BE2C (cell line): ENCODE measurements at places on chromosomes 4 and X.

GRCh38 chr4:186297013-186297645, 31.1 kb downstream of the F11 start:
- DNase-seq = no peak

DNA sequence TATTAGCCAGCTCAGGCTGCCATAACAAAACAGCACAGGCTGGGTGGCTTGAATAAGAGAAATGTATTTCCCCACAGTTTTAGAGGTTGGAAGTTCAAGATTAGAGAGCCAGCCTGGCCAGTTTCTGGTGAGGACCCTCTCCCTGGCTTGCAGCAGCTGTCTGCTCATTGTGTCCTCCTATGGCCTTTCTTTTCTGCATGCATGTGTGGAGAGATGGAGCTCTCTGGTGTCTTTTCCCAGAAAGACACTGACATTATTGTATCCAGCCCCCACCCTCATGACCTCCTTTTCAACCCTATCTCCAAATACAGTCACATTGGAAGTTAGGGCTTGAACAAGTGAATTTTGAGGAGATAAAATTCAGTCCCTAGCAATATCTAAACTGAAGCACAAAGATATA, 263.8 kb upstream of the PABPC4L start:
- DNase-seq = peak; percentile 45

DNA sequence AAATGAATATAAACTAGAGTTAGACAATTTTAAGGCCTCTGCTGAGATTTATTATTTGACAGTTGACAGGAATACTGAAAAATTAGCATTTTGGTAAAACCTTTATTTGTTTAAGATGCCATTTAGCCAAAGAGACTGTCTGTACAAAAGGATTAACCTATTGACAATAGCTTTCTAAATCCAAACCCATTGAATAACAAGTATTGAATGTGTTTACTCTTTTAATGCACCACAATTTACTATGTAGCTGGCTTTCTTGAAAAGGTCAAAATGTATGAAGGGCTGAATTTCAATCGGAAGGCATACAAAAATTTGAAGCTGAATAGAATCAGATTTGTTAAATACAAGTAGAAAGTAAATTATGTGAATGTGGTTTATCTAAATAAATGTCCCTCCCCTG, 374.5 kb downstream of the TEX13C start:
- DNase-seq = no peak

DNA sequence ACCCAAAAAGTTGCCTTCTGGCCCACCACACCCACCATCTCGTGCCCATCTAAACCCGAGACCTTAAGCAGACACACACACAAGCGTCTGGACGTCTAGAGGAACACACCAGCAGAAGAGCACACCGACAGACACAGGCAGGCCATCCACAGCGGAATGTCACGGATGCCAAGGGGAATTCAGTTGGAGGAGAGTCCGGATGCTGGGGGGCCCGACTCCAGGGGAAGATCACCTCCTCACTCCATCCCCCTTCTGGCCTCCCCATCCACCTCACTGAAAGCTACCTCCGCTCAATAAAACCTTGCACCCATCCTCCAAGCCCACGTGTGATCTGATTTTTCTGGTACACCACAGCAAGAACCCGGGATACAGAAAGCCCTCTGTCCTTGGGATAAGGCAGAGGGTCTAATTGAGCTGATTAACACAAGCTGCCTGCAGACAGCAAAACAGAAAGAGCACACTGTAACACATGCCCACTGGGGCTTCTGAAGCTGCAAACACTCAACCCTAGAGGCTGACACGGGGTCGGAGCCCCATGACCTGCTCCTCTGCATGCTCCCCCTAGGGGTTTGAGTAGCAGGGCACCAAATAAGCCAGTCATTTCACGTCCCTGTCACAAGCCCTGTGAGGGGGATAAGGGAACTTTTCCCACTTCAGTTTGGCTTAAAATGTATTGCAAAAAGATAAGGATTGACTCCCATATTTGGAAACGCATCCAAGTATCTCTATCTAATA, 339.6 kb upstream of the PCDH10 start:
- DNase-seq = peak; percentile 66

GRCh38 chr4:42594888-42595287, 62.0 kb downstream of the ATP8A1 start:
- no peak for DNase-seq

DNA sequence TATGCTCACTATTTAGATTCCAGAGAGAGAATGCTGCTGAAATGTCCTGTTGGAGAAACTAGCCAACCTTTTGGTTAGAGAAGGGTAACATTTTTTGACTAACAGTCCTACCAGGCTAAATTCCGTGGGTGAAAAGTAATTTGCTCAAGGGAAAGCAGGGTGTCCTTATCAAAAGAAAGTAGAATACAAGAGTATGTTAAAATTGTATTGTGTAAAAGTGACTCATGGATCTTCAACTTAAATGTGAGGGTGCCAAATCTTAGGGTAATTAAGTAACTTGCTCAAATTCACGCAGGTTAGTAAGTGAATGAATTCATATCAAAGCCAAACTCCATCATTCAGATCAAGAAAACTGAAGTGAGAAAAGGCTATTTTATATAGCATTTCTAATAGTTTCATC, 81.7 kb downstream of the PCDH7 start:
- no peak for DNase-seq

GRCh38 chrX:136497556-136498052, at the start of gene HTATSF1:
TSS of gene HTATSF1 (plus strand) at chrX:136497592. CDS start at chrX:136497685, 93 bp downstream.
- DNase-seq = peak; percentile 13

DNA sequence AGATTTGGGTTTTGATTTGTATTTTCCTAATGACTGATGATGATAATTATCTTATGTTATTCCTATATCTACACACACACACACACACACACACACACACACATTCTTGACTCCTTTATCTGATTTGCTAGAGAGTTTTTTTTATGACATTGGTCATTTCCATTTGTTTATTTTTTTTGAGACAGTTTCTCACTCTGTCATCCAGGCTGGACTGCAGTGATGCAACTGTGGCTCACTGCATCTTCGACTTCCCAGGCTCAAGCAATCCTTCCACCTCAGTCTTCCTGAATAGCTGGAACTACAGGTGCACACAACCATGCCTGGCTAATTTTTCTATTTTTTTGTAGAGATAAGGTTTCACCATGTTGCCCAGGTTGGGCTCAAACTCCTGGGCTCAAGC, 6.7 kb downstream of the ZNF81 start:
- DNase-seq = no peak

DNA sequence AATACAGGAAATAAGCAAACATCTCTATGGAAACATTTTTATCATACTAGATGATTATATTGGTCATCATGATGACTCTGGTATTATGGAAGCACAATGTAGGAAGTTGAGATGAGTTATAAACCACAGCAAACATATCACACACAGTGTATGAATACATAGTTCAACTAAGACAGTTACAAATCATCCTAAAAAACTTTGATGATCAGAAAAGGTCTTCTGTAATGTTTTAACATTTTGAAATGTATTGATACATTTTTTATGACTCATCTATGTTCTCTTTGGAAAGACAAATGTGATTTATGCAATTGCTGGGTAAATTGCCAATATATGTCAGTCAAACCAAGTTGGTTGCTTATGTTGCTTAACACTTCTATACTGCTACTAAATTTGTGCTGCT, 4.8 kb downstream of the CXCL3 start:
- no peak for DNase-seq

- no peak for DNase-seq
These were observed 182.8 kb upstream of the GRID2 start for GRCh38 chr4:92120810-92121498.

DNA sequence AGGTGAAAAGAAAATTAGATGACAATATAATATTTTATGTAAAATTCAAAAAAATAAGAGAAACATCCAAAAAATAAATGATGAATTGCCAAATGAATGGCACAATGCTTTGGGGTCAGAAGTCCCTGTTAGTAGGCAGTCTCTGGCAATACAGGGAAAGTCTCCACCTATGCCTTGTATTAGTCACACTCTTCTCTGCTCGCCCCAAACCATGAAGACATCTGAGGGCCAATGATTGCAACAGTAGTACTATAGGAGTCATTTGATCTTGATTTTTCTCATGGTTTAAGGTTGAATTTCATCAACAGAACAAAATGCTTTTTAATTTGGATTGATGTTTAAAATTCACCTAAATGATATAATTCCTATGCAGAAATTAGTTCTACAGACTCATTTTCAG, 3.9 kb upstream of the PRSS12 start:
- no peak for DNase-seq

DNA sequence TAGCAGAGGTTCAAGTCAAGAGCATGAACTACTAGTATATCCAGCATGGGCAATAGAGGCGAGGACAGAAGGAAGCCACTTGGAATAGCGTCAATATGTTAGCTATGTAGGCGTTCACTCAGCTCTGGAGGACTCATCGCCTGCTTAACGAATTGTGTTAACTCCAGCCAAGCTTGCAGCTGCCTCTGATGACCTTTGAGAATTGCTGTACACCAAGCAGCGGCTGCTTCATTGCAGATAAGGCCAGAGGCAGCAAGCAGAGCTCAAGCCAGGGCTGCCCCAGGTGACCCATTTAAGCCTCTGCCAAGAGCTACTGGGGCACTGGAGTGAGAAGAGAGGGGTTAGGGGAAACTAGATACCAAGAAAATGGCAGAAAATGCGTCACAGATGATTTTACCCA, 160.2 kb upstream of the IGFBP7 start:
- DNase-seq = no peak

DNA sequence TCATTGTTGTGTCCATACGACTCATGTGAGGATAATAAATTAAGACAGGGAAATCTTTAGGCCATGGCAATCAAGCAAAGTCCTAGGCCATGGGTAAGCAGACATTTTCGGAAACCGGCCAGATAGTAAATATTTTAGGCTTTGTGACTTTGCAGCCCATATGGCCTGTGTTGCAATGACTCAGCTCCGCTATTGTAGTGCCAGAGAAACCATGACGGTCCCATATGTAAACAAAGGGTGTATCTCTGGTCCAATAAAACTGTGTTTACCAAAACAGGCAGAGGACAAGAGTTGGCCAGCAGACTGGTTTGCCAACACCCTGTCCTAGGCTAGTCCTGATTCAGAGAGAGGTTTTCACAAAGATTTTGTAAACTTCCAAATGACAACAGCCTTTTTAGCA, 5.0 kb downstream of the FAM114A1 start:
- DNase-seq = no peak

DNA sequence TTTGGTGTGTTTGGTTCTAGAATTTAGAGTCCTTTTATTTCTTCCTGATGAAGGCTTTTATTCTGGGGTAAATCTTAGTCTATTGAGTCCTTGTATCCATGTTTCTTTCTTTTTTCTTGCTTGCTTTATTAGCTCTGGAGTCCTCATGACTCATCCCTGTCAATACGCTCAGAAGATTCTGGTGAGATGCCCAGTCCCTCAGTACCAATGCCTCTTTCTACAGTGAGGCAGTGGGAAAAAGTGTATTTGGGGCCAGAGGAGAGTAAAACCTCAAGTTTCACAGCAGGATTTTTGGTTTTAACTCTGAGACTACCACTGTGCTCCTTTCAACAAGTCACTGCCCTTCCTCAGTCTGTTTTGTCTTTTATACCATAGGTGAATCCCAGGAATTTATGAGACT, 368.0 kb downstream of the GBA3 start:
- no peak for DNase-seq

GRCh38 chrX:13377550-13377934, 57.7 kb upstream of the ATXN3L start:
- peak; percentile 18 for DNase-seq

DNA sequence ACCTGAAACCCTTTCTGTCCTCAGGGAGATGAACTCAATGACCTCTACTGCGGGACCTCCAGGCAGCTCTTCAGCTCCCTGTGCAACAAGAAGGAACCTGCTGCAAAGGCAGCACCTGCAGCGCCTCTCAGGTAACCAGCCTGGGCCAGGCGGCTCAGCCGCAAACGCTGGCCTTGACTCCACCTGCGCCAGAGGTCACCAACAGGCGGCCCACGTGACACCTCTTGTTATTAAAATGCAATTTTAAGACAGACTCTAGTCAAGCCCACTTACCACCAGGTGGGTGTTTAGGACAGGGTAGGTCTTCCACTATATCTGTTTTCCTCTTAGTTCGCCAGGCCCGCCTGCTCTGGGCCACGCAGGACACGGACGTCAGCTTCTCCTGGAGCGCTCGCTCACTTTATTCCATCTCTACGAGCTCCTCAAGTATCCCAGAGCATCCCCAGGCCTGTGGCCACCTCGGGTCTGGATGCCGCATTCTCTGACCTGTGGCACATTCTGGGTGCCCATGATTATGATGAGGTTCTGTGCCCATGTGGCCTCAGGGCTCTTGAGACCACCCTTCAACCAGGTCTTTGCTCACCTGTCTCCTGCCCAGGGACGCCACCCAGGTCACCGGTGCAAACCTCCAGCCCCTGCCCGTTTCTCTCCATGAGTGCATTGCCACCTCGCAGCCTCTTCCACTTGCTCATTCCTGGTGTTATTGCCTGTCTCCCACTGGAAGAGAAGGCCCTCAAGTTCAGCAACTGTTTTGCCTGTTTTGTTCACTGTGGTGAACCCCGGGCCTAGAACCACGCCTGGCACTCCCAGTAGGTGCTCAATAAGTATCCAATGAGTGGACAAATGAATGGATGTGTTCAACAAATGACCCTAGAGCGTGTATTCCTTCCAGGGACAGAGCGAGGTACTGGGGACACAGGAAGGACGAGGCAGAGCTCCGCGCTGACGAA, 32.8 kb upstream of the JAKMIP1 start:
- DNase-seq = no peak

GRCh38 chrX:105882581-105883275, 60.4 kb downstream of the NRK start:
- peak; percentile 3 for DNase-seq

- no peak for DNase-seq
These were observed 98.2 kb upstream of the HHIP start for GRCh38 chr4:144547678-144548298.

DNA sequence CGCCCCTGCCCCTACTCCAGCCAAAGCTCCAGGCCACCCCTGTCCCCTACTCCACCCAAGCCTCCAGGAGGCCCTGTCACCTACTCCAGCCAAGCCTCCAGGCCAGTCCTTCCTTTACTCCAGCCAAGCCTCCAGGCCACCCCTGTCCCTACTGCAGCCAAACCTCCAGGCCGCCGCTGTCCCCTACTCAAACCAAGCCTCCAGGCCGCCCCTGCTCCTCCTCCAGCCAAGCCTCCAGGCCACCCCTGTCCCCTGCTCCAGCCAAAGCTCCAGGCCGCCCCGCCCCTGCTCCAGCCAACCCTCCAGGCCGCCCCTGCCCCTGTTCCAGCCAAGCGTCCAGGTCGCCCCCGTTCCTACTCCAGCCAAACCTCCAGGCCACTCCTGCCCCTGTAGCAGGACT, 5.1 kb upstream of the ASMT start:
- no peak for DNase-seq

- DNase-seq = no peak
These were observed 260.8 kb upstream of the TENM3 start for GRCh38 chr4:181982437-181982836.

DNA sequence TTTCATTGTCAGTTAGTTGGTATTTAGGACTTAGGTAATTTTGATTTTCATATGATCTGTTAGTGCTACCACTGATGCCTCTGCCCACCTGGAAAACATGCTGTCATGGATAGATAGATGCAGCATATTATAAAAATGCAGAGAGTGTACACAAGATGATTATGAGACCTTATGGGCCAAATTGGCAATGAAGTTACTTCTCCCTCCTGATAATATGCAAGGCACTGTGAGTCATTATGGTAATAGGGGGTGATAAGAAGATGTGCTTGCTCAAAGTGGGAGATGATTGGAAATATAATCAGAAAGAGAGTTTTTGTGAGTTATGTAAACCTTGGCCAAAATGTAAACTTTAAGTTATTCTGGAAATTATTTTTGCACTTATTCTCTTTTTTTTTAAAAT, 56.6 kb upstream of the RHOH start:
- DNase-seq = no peak
